CD4-positive, alpha-beta T cell treated with Interleukin-17A for 1 hour (primary cell): ENCODE measurements at places on chromosomes 6 and 20.

DNA sequence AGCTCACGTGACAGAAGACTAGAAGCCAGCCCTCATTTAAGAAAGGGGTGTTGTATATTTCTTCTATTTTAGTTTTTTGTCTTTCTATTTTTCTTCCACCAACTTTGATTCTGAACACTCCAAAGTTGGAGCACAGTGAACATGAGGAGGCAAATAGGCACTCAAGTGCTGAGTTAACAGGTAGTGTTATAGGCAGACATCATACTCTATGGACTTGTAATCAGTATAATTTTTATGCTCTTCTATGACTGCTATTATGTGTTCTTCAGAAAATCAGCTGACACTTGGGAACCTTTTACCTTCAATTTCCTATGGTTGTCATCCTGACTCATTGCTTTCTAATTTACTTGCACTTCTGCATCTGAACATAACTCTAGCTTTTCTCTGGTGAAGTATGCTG lies 396.3 kb upstream of the EYS start:
- no peak for DNase-seq

DNA sequence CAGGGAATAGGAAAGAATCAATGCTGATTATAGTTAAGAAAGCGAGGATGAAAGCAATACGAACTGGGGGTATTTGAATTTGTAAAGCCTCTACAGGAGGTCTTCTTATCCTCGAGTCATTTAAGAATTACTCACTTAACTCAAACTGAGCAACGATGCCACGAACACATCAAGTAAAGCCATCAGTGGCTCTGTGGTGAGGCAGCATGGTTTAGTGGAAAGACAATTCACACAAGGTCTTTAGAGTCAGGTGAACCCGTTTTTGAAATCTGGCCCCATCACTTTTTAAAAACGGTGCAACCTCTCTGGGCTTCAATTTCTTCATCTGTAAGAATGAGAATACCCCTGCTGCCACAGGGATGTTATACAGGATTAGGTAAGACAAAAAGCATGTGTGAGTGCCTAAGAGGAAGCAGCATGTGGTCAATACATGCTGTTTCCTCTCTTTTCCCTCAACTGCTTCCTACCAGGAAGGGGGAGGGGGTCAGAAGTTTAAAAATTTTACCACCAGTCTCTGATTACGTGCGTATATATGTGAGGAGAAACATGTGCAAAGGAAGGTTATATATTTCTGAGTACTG lies 162.0 kb downstream of the BTBD9 start:
- no peak for DNase-seq

DNA sequence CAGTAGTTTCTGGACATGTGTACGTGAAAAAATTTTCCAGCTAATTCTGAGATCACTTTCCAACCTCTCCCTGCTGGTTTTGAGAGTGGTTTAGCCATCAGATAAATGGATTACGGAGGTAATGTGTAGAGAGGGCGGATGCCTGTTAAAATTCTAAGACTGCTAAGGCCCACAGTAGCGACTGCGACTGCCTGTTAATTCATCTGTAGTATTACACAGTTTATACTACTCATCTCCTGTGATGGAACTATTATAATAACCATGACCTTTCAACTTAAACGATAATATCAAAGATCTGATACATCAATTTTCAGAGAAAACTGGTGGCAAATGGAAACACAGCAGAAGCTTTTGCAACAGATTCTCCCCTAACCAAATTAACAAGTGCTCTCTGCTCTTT lies 102.3 kb downstream of the IRF4 start:
- no peak for DNase-seq

DNA sequence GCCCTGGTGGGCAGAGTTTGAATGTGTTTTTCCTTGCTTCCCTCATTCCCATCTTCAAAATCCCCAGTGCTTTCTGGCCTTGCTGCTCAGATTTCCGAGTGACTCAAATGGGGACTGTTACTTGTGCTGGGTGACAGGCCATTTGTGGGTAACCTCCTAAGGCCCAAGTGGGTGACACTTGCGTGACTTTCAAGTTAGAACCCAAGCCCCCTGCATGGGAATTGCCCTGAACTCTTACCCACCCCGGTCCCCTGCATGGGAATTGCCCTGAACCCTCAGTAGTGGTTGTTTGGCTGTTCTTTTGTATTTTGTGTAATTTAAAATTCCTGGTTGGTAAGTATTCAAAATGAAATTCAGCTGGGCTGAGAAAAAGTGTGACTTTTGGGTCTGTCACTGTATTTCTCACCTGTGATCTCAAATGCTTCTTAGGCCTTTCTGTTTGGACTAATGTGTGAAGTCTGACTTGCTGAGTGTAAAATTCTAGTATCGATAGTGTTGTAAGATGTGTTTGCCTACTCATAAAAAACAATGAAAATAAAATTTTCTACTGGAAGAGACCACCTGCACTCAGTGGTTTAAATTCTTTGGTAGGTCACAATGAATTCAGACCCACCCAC lies 12.4 kb upstream of the RBM38 start:
- no peak for DNase-seq

GRCh38 chr20:5156675-5157448 lies 30.1 kb downstream of the CDS2 start:
- DNase-seq = no peak
